Breast epithelium (tissue), 4 donors: ENCODE measurements at places on chromosomes 6 and 20. TPM values are rescaled to one million over a fixed set of nuclear protein-coding genes. Genes with fewer than 3 reads are reported as not detected.

Gene ENPP5
- total RNA-seq, result 2.2 TPM

Gene TBXT
- not detected for total RNA-seq

Gene MUC21
- total RNA-seq, result not detected

Gene PRKN
- 7.2 TPM for total RNA-seq

Gene ANKRD60
- not detected for total RNA-seq

Gene CCN6
- not detected for total RNA-seq

- H3K4me3 ChIP-seq, result no peak overlapping the region
- no peaks in the 10 kb centered on the region for H3K36me3 ChIP-seq
- no peak for DNase-seq
- H3K4me1 ChIP-seq, result no peaks in the 10 kb centered on the region
Measured at GRCh38 chr20:34452281-34452982, 63.8 kb upstream of the DYNLRB1 start.

DNA sequence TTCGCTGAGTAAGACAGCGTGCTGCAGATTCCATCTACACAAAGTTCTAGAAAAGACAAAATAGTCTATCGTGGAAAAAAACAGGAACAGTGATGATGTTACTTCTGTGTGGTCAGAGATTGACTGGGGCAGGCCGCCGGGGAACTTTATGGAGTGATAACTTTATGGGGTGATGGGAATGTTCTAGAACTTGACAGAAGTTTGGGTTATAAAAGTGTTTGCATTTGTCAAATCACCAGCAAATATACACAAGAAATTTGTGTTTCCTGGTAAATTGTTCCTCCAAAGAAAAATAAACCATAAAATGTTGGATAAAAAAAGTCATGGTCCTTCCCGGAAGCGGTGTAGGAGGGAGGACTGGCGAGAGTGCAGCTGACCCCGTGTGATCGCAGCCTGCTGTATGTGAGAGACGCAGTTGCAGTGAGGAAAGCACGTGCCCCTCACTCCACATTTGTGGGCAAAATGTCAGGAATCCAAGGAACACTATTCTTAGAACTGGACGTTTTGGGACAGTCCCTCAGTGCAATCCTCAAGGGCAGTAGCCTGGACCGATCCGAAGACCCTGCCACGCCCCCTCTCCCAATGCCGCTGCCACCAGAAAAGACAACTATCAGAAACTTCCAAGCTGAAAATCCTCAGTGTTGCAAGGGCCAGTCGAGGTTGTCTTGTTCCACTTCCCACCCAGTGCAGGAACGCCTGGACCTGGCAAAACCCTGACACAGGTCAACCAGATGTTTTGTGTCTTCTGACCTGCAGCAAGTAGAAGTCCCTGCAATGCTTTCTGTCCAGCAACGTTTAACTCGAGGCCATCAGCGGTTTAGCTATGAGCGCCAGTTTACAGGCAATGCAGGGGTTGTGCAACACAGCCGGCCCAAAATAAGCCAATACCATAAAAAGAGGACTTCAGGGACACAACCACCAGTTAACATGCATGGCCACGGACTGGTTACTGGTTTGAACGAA, 80.5 kb upstream of the QKI start:
- H3K27me3 ChIP-seq, result no peaks in the 10 kb centered on the region
- no peak overlapping the region for H3K4me3 ChIP-seq
- H3K27ac ChIP-seq, result peak overlapping the region; percentile 71
- H3K36me3 ChIP-seq, result no peaks in the 10 kb centered on the region
- no peaks in the 10 kb centered on the region for H3K4me1 ChIP-seq

DNA sequence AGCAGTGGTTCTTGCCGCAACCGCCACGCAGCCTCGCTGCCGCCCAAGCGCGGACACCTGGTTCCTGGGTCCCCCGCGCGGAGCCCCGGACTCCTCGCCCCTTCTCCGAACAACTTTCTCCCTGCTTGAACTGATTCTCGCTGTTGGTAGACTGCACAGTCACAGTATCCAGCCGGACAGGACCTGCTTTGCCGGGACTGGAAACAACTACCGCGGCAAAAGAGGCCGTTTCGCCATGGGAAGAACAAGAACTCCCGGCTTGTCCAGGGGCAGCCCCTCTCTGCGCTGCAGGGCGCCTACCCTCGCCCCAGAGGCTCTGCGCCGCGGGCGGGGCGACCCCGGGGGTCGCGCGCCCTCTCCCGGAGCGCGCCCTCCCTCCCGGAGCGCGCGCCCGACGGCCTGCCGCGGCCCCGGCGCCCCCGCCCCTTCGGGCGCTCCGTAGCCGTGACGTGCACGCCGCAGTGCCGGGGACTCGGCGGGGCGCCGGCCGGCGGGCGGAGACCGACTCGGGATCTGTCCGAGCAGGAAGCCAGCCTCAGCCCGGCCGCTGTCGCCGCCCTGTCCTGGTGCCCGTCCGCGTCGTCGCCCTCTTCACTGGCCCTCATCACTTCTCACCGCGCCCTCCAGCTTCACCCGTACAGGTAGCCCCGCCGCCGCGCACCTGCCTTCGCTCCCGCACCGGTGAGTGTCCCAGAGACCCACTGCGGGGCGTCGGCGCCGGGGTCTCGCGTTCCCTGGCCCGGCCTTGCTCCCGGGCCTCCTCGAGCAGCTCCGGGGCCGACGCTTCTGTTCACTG, at the start of gene MYO6:
Gene MYO6, plus strand, starts transcription at position 497 of the 796 bp plus-strand sequence. CDS start 68,309 bp downstream, outside the sequence.
- H3K4me3 ChIP-seq, result peak within 1 kb of the TSS; percentile 92
- DNase-seq, result peak; percentile 58
- H3K36me3 ChIP-seq, result no peaks in the 10 kb centered on the region
- H3K4me1 ChIP-seq, result no peaks in the 10 kb centered on the region
- H3K27ac ChIP-seq, result peak within 1 kb of the TSS; percentile 97

GRCh38 chr6:38131527-38131965, 312.0 kb downstream of the ZFAND3 start:
- DNase-seq, result no peak
- H3K4me3 ChIP-seq, result no peak overlapping the region
- H3K27me3 ChIP-seq, result no peaks in the 10 kb centered on the region
- no peak overlapping the region for H3K27ac ChIP-seq
- H3K4me1 ChIP-seq, result no peaks in the 10 kb centered on the region
- H3K36me3 ChIP-seq, result no peaks in the 10 kb centered on the region

GRCh38 chr20:25224941-25225340, 22.9 kb upstream of the PYGB start:
- H3K27ac ChIP-seq, result no peak overlapping the region
- DNase-seq, result no peak
- no peaks in the 10 kb centered on the region for H3K36me3 ChIP-seq
- no peaks in the 10 kb centered on the region for H3K27me3 ChIP-seq
- no peak overlapping the region for H3K4me3 ChIP-seq
- peaks cover 12% of the 10 kb centered on the region for H3K4me1 ChIP-seq

- H3K4me1 ChIP-seq, result no peaks in the 10 kb centered on the region
- no peaks in the 10 kb centered on the region for H3K36me3 ChIP-seq
- no peak overlapping the region for H3K4me3 ChIP-seq
- peak overlapping the region; percentile 81 for H3K27ac ChIP-seq
- peak; percentile 85 for DNase-seq
Measured at GRCh38 chr6:158837684-158838625, 18.8 kb upstream of the EZR start.

DNA sequence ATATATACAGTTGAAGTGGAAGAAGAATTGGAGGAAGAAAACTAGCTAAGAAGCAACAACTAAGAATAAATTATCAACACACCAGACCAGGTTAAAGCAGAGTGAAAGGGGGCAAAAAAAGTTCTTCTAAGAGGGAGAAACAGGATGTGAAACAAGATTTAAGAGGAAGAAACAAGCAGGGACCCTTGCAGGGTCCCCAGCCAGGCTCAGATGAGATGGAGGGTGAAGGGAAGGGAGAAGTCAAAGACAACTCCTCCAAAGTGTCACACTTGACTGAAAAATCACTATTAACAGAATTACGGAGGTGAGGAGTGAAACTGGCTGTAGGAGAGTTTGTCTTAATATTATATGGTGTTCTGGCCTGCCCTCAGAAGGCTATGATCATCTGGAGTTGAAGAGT, 65.4 kb downstream of the MTFR2 start:
- H3K27me3 ChIP-seq, result no peaks in the 10 kb centered on the region
- DNase-seq, result no peak
- no peaks in the 10 kb centered on the region for H3K4me1 ChIP-seq

- no peak for DNase-seq
- H3K27me3 ChIP-seq, result no peaks in the 10 kb centered on the region
- no peaks in the 10 kb centered on the region for H3K36me3 ChIP-seq
- H3K4me1 ChIP-seq, result no peaks in the 10 kb centered on the region
Measured at GRCh38 chr6:110589865-110590513, 113.6 kb upstream of the SLC22A16 start.

DNA sequence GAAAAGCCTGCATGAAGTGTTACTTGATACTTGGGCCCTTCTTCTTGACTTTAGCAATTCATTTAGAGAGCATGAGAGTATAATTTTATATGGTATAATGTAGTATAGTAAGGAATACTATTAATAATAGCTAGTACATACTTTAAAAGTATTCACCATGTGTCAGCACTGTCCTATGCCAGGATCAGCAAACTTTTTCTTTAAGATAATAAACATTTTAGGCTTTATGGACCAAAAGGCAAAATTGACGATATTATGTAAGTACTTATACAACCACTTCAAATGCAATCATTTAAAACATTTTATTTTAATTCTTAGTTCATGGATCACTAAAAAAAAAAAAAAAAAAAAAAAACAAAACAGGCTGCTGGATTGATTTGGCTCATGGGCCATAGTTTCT, 163.9 kb downstream of the IBTK start:
- no peak overlapping the region for H3K27ac ChIP-seq
- no peak for DNase-seq
- H3K4me1 ChIP-seq, result no peaks in the 10 kb centered on the region

- H3K36me3 ChIP-seq, result peaks cover 29% of the 10 kb centered on the region
- DNase-seq, result no peak
- no peak overlapping the region for H3K4me3 ChIP-seq
- H3K4me1 ChIP-seq, result no peaks in the 10 kb centered on the region
- H3K27me3 ChIP-seq, result no peaks in the 10 kb centered on the region
Measured at GRCh38 chr20:46060301-46060881, 29.4 kb downstream of the NCOA5 start.

DNA sequence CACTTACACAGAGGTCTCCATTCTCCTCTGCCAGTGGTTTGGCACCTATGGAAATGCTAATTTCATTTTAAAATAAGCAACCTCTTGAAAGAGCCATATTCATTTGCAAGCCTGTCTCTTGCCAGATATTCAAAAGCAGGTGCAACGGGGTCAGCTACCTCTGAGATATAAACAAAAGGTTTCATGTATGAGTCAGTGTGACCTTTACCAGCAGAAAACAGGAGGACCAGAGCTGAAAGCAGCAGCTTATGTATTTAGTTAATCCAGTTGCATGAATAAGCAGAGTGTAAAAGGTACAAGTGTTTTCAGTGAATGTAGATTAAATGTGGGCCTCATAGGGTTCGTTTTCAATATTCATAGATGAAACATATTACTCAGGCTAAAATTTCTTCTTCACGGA, 56.0 kb downstream of the TENT5A start:
- no peak overlapping the region for H3K4me3 ChIP-seq
- no peaks in the 10 kb centered on the region for H3K27me3 ChIP-seq
- no peak overlapping the region for H3K27ac ChIP-seq
- no peaks in the 10 kb centered on the region for H3K36me3 ChIP-seq
- no peak for DNase-seq

- no peaks in the 10 kb centered on the region for H3K4me1 ChIP-seq
- no peak overlapping the region for H3K4me3 ChIP-seq
- no peak for DNase-seq
- no peak overlapping the region for H3K27ac ChIP-seq
Measured at GRCh38 chr20:61692479-61692878, 373.2 kb downstream of the TAF4 start.

GRCh38 chr20:31839782-31840487, 5.5 kb downstream of the FOXS1 start:
- H3K4me1 ChIP-seq, result peaks cover 13% of the 10 kb centered on the region
- H3K27me3 ChIP-seq, result no peaks in the 10 kb centered on the region
- no peak overlapping the region for H3K4me3 ChIP-seq

GRCh38 chr6:163252061-163252591, 162.4 kb upstream of the QKI start:
- no peak overlapping the region for H3K27ac ChIP-seq
- no peaks in the 10 kb centered on the region for H3K4me1 ChIP-seq
- H3K4me3 ChIP-seq, result no peak overlapping the region

DNA sequence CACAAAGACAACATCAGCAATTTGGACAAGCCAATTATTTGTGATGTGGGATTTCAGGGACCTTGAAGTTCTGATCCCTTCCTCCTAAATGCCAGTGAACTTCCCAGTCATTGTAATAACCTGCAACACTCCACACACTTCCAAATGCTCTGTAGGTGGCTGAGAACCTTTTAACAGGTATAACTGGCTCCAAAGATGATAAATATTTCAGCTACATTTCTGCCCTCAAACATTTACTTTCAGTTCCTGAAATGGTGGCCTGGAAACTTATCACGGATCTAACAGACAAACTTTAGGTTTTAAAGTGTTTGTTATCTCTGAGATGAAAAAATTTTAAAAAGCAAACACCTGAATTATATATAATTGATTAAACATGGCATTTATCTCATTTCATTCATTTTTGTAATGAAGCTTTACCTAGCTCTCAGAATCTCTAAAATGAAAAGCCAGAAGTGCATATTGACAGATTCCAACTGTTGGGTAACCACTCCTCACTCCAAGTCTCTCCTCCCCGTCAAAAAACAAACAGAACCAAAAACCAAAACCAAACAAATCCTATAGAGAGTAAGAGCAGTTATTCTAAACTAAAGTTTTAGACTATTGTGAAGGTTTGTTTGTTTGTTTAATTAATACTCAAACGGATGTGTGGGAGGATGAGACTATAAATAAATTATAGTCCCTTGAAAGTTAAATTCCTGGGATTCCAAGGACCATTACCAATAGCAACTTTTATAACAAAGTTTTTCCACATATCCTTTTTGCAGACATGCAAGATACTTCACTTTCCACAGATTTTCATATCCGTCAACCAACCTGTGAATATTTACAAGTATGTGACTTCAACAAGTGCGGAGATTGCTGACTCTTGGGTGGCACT, 12.4 kb upstream of the KIAA0408 start:
- H3K4me3 ChIP-seq, result no peak overlapping the region
- no peaks in the 10 kb centered on the region for H3K36me3 ChIP-seq
- no peaks in the 10 kb centered on the region for H3K4me1 ChIP-seq
- H3K27me3 ChIP-seq, result no peaks in the 10 kb centered on the region

DNA sequence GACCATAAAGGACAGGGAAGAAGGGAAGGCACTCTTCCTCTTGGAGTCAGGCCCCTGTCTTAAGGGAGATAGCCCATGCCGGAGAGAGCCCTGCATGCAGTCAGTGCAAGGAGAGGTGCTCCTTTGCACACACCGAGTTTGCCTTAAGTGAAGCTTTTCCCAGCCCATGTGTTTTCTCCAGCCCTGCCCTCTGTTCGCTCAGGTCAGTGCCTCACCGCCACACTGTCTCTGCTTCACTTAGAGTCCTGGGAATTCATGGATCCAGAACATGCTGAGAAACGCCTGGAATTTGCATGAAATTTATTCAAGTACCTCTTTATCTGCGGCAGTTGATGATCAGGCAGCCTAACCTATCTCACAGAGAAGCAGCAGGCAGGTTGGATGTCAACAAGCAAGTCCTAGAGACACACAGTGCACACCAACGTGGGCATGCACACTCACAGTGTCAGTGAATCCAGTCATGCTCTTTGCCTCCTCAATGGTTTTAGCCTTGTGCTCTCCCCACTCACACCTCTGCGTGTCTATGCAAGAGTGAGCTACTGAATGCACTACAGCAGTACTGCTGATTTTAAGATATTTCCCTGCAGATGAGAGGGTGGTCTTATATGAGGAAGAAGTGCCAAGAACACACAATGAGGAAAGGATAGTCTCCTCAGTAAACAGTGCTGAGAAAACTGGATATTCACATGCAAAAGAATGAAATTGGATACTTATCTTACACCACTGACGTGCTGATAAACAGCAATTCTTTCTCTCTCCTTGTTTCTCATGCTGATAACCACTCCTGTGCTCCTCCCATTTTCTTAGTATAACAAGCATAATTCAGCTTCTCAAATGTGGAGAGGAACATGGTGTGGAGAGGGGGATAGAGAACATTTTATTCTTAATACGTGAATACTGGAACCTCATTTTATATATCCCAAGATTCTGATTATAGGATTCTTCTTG, 295.1 kb upstream of the CDYL start:
- no peaks in the 10 kb centered on the region for H3K27me3 ChIP-seq
- H3K36me3 ChIP-seq, result no peaks in the 10 kb centered on the region
- no peaks in the 10 kb centered on the region for H3K4me1 ChIP-seq
- DNase-seq, result no peak
